Progenitor cell of endocrine pancreas (in vitro differentiated cells): ENCODE measurements at places on chromosomes 7 and 10. TPM values are rescaled to one million over a fixed set of nuclear protein-coding genes. Genes with fewer than 3 reads are reported as not detected.

DNA sequence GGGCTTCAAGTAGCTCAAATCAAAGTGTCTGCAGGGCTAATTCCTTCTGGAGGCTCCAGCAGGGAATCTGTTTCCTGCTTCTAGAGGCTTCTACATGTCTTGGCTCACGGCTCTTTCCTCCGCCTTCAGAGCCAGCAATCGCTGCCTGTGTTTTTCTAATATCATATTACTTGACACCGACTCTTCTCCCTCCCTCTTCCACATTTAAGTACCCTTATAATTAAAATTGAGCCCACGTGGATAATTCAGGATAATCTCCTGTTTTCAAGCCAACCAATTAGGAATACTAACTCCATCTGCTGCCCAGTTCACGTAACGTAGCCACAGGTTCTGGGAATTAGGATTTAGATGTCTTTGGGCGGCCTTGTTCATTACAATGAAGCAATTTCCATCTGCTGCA is 372.2 kb downstream of the DPP6 start:
- H3K4me1 ChIP-seq, result peaks cover 3% of the 10 kb centered on the region
- H3K36me3 ChIP-seq, result no peaks in the 10 kb centered on the region
- H3K4me3 ChIP-seq, result no peak overlapping the region
- DNase-seq, result no peak
- no peak overlapping the region for H3K27ac ChIP-seq

- no peak overlapping the region for H3K4me3 ChIP-seq
- H3K36me3 ChIP-seq, result peaks cover 54% of the 10 kb centered on the region
- H3K27ac ChIP-seq, result no peak overlapping the region
- peaks cover 5% of the 10 kb centered on the region for H3K4me1 ChIP-seq
- H3K27me3 ChIP-seq, result no peaks in the 10 kb centered on the region
Measured at GRCh38 chr10:852386-852785, 79.1 kb downstream of the LARP4B start.

- peak overlapping the region; percentile 79 for H3K27ac ChIP-seq
- H3K4me1 ChIP-seq, result peaks cover 14% of the 10 kb centered on the region
- DNase-seq, result no peak
- no peaks in the 10 kb centered on the region for H3K27me3 ChIP-seq
- H3K4me3 ChIP-seq, result no peak overlapping the region
Measured at GRCh38 chr7:107933386-107934013, 42.5 kb downstream of the DLD start.

DNA sequence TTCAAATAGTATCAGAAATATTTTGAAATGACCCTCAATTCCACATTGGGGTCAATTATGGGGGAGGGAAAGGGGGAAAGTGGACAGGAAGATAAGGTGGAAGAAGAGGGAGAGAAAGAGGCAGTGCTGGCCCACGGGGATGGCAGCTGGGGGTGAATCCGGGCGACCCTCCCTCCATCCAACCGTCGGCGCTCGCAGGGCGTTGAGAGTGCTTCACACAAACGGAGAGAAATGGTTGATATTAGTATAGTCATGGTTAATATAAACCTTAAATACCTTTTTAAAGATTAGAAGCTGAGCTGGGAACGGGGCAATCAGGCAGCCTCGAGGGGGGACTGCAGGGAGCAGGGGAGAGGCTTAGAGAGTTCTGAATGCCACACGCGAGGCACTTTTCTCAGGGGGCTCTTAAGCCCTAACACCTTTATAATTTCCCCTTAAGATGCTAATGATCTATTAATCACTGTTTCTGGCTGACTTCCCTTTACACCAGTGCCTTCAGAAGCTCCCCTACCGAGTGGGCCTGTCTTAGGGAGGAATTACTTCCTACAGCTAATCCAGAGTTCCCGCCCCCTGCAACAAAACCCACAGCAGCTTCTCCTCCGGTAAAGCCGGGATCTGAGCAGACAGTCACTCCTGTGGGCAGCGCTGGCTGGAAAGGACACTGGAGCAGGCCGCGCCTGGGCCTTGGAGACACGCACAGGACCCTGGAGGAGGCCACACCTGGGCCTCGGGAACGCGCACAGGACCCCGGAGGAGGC is 39.5 kb downstream of the PRKAG2 start:
- DNase-seq, result no peak
- no peak overlapping the region for H3K27ac ChIP-seq

- H3K4me3 ChIP-seq, result no peak overlapping the region
- DNase-seq, result no peak
Measured at GRCh38 chr7:113000316-113001020, 86.2 kb downstream of the GPR85 start.

- no peaks in the 10 kb centered on the region for H3K27me3 ChIP-seq
- no peaks in the 10 kb centered on the region for H3K36me3 ChIP-seq
- no peak overlapping the region for H3K4me3 ChIP-seq
- DNase-seq, result no peak
- H3K4me1 ChIP-seq, result peaks cover 2% of the 10 kb centered on the region
- no peak overlapping the region for H3K27ac ChIP-seq
Measured at GRCh38 chr7:121530227-121531174, 134.4 kb upstream of the FAM3C start.

DNA sequence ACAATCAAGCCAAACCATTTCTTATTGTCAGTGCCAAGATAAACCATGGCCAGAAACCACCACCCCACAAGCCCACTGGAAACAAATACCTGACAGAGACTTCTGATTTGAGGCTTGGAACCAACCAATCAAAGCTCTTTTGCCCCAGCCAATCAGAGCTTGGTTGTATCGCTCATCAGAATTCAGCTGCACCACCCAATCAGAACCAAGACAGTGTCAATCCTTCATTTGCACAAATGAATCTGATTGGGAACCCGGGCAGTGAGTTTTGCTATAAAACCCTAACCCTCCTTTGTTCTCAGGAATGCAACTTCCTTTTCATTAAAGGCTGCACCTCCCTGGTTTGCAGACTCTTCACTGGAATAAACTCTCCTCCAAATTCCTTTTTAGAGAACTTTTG is 87.4 kb downstream of the ELAPOR2 start:
- DNase-seq, result no peak
- no peaks in the 10 kb centered on the region for H3K27me3 ChIP-seq
- H3K36me3 ChIP-seq, result peaks cover 4% of the 10 kb centered on the region
- peaks cover 16% of the 10 kb centered on the region for H3K4me1 ChIP-seq
- H3K27ac ChIP-seq, result no peak overlapping the region

GRCh38 chr7:81694711-81695110 is 75.1 kb downstream of the HGF start:
- H3K4me3 ChIP-seq, result no peak overlapping the region
- H3K27me3 ChIP-seq, result no peaks in the 10 kb centered on the region
- no peak overlapping the region for H3K27ac ChIP-seq

- H3K27ac ChIP-seq, result no peak overlapping the region
- no peaks in the 10 kb centered on the region for H3K4me1 ChIP-seq
- peaks cover 11% of the 10 kb centered on the region for H3K36me3 ChIP-seq
- H3K27me3 ChIP-seq, result no peaks in the 10 kb centered on the region
Measured at GRCh38 chr10:97479939-97480338, 18.3 kb downstream of the MMS19 start.

SPDYE18 gene
- total RNA-seq, result 0.60 and 0.93 TPM in 2 replicates

CHST3 gene
- 12.9 and 14.1 TPM in 2 replicates for total RNA-seq

PBLD gene
- 9.6 and 11.1 TPM in 2 replicates for total RNA-seq

ANKRD16 gene
- 16.8 and 18.0 TPM in 2 replicates for total RNA-seq

EBF3 gene
- 0.19 and 0.38 TPM in 2 replicates for total RNA-seq

SERPINE1 gene
- 0.11 and 0.14 TPM in 2 replicates for total RNA-seq

COL28A1 gene
- 17.3 and 18.3 TPM in 2 replicates for total RNA-seq
